ENCODE measurements at places on chromosomes 5 and 9. TPM values are rescaled to one million over a fixed set of nuclear protein-coding genes. Genes with fewer than 3 reads are reported as not detected.

- DNase-seq: no peak
Observed at GRCh38 chr9:81424431-81424830, 264.9 kb downstream of the TLE1 start.

- DNase-seq: no peak
Observed at GRCh38 chr5:128572930-128573319, 34.9 kb upstream of the FBN2 start.

- DNase-seq: no peak
Observed at GRCh38 chr5:43215073-43215631, 23.1 kb downstream of the NIM1K start.

DNA sequence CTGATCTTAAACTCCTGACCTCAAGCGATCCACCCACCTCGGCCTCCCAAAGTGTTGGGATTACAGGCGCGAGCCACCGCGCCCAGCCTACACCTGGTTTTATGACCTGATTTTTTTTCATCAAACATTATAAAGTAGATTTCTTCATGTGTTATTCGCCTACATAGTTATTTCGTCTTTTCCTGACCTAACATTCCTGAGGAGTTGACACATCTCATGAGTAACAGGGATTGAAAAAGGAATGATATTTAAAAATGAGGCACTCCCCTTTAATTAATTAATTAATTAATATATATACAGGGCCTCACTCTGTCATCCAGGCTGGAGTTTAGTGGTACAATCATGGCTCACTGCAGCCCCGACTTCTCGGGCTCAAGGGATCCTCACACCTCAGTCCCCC is 20.2 kb upstream of the MTMR12 start:
- DNase-seq: no peak

GRCh38 chr9:107172979-107173347 is 110.1 kb upstream of the RAD23B start:
- DNase-seq: no peak

DNA sequence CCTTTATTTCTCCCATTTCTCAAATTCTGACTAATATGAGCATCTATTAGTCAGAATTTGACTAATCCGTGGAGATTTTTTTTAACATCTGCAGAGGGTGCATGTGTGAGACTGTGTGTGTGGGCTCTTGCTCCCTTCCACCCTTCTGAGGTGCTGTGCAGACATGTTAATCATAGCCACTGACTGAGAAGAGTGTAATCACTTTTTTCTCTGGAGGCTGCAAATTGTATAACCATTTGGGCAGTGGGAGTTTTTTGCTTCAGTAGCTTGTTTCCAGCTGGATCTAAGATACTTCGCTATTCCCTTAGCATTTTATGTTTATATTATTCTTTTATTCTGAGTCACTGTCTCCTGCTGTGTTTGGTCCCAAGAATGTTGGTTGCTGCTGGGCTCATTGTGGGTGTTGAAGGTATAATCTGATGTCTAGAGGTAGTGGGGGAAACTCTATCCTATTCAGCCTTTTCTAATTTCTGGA is 66.2 kb downstream of the ARHGEF28 start:
- no peak for DNase-seq

DNA sequence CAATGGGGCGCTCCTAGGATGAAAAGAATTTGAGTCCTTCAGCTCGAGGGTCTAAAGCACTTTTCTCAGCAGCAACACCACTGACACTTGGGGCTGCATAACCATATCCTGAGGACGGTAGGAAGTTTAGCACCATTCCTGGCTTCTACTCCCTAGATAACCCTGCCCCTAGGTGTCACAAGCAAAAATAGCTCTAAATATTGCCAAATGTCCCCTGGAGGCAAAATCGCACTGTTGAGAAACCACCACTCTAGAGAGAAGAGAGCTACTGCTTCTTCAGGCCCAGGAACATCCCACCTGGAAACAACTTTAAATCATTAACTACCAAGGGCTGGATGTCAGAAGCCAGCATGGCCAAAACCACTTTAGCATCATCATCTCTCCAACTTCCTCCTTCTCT is 29.8 kb downstream of the MYO10 start:
- no peak for DNase-seq

DNA sequence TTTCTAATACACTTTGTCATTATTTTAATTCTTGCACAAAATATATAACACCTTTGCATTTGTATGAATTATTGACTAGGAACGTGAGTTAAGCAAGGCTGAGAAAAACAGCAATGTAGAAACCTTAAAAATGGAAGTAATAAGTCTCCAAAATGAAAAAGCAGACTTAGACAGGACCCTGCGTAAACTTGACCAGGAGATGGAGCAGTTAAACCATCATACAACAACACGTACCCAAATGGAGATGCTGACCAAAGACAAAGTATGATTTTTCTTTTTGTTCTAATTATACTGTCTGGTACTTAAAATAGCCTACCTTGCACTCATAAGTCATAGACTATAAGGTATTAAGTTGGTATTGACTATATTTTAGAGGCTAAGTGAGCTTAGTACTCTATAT is 34.4 kb downstream of the RAD50 start:
- no peak for DNase-seq

ADGRD2 gene
- not detected for total RNA-seq

AQP7 gene
- total RNA-seq: 1.9 TPM
